Cardiac septum (tissue), 1 donor: ENCODE measurements at places on chromosomes 12 and 14. TPM values are rescaled to one million over a fixed set of nuclear protein-coding genes. Genes with fewer than 3 reads are reported as not detected.

- no peak for DNase-seq
These were observed 4.2 kb upstream of the GRIP1 start for GRCh38 chr12:66683073-66683472.

- no peak for DNase-seq
These were observed 460.5 kb downstream of the TMEM121 start for GRCh38 chr14:105986894-105987284.

DNA sequence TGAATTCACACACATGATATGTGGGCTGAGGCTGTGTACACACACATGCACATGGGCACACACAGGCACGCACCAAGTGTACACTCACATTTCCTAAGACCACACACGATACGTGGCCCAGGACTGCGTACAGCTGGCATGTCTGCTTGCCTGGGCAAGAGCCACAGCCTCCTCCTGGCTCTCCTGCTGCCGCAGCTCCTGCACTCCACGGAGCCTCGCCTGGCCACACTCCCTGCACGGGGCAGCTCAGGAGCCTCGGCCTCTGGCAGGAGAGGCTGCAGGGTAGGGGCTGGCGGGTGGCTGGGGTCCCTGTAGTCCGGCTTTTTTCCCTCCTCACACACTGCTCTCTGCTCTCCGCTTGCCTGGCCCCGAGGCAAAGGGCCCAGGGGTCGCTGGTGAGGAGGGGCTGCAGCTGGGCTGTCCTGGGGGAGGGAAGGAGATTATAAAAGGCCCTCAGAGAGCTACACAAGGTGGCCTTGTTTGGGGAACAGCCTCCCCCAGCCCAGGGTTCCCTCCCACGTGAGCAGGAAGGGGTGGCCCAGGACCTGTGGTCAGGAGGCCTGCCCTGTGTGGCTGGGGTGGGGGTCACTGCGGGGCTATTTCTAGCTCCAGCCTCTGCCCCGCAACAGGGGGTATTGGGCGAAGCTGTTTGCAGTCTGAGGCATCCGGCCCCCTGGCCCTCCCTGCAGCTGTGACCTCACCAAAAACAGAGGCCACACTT, 89.0 kb upstream of the SFSWAP start:
- no peak for DNase-seq

TPH2 gene
- not detected for total RNA-seq

GRCh38 chr12:55972456-55972855, 1.4 kb upstream of the RAB5B start:
- no peak for DNase-seq

CLECL1 gene
- total RNA-seq = not detected

- peak; percentile 64 for DNase-seq
These were observed 42.6 kb downstream of the DLK1 start for GRCh38 chr14:100769035-100769939.

PROX2 gene
- total RNA-seq = not detected

DNA sequence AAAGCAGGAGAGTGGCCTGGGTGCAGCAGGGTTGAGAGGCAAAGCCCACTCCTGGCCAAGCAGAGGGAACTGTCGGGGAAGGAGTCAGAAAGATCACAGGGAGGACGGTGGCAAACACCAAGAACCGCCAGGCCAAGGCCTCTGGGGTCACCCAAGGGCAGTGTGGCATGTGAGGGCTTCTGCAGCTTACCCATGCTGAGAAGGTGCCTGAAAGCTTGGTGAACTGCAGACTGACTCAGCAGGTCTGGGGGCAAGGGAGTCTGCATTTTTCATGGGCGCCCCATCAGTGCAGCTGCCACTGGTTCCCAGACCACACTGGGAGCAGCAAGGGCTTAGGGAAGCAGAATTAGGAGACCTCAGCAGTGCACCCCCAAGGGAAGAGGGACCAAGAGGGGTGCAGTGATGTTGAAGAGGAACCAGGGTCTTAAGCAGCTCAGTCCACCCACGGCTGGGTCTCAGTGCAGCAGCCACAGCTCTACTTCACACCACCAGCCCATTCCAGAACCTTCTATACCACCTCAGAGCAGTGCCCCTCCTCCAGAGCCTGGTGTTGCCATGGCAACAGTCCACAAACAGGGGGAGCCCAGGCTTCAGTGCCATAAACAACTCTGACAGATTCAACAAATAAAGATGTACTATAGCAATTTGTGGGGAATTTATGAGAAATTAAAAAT, 59.4 kb downstream of the ITPK1 start:
- DNase-seq = no peak

GRCh38 chr12:88574278-88574677, 6.0 kb downstream of the KITLG start:
- no peak for DNase-seq

- peak; percentile 94 for DNase-seq
These were observed at the start of gene SLC38A1 for GRCh38 chr12:46268583-46269428. SLC38A1 (minus strand) TSS chr12:46269043; CDS start chr12:46239800, 29,243 bp downstream.

DNA sequence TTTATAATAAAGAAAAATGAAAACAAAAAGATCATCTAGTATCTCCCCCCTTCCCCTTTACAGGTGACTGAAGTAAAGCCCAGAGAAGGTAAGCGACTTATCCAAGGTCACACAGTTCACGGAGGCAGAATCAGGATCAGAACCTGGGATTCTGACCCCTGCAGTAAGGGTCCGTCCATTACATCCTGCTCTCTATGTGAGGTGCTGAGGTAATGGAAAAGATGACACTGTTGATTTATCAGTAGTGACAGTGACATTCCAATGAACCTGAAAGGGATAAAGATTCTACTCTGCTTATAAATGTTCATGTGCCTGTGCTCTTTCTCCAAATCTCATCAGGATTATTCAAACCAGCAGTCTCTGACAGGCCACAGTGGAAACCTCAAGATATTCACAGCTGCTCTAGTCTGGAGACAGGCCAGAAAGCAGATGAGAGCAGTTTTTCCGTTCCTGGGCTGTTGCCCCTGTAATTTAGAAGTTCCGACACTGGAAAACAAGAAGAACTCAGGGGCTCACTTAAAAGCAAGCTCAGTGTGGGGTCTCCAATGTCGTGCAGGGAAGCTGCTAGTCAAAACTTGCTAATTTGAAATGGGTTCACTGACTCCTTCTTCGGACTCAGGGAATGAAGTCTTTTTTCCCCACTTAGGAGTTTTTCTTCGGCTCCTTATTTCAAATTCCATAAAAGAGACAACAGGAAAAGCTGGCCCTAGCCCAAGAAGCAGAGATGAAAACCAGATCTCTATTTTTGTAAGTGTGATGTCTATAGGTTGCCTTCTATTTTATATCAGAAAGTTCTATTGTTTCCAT, 131.8 kb upstream of the EEA1 start:
- no peak for DNase-seq

DNA sequence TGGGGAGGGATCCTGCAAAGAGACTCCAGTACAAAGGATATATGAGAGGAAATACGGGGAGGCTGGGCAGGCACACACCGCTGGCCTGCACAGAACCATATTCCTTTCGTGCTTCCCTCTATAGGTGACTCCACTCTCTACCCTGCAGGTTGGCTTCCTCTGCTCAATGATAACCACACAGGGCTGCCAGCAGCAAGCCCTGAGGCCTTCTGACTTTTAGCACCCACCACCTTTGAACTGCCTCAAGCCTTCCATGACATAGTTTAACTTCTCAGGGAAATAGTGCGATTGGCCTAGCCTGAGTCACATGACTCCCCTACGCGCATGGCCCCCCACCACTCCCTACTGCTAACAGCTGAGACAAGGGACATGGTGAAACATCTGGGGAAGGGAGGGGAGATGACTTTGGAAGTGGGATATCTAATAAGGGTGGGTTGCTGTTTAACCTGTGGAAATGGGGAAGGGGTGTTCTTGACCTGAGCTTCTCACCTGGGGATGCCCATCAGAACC, 3.0 kb upstream of the FOXN3 start:
- no peak for DNase-seq

DNA sequence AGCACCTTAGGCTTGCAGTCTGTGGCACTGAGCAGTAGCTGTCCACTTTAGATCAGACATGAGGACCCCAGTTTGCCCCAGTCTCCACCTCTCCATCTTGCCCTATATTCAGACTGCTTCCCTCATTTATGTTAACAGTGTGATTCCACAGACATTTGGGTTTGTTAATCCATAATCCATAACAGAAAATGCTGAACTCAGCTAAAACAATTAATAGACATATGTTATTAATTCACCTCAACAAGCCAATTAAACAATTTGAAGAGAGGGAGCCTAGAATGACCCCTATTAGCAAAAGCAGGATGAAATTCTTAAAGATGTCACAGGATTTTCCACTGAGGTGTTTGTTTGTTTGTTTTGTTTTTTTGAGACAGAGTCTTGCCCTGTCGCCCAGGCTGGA, 9.1 kb downstream of the CDKL1 start:
- DNase-seq = no peak
